Globus pallidus (tissue), 1 donor: ENCODE measurements at places on chromosomes 16 and 17.

- peak; percentile 45 for DNase-seq
These were observed 25.9 kb downstream of the GRIN2C start for GRCh38 chr17:74833501-74834377.

DNA sequence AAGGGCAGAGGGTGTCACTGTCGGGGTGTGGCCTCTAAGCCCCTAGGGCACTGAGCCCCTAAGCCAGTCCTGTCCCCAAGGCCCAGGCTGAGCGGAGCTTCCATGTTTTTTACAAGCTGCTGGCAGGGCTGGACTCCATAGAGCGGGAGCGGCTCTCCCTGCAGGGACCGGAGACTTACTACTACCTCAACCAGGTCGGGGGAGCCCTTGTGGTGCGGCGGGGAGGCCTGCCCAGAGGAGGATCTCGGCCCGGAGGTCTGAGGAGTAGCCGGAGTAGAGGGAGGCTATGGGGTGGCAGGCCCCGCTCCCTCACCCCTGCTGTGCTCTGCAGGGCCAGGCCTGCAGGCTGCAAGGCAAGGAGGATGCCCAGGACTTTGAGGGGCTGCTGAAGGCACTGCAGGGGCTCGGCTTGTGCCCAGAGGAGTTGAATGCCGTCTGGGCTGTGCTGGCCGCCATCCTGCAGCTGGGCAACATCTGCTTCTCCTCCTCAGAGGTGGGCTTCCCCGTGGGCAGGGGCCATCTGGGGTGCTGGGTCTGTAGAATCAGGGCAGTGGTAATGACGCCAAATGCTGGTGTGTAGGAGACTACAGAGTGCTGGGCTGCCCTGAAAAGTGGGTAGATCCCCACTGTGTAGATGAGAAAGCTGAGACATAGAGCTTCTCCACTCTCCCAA is 4.9 kb downstream of the MYO15B start:
- no peak for DNase-seq

DNA sequence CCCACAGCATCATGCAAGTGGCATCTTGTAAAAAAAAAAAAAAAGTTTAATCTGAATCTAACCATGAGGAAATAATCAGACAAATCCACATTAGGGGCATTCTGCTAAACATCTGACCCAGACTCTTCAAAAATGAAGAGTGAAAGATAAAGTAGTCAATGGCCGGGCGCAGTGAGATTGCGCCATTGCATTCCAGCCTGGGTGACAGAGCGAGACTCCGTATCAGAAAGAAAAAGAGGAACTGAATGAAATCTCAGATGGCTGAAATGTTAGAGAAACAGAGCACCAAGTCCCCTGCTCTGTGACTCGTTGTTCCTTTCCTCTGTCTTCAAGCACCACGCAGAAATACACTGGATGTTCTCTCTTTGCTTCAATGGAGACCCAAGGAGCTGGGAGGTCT is 12.7 kb upstream of the RNF135 start:
- no peak for DNase-seq

GRCh38 chr17:68455901-68456338 is 1.4 kb downstream of the WIPI1 start:
- DNase-seq: no peak

- DNase-seq: no peak
These were observed 1.7 kb downstream of the ADCY9 start for GRCh38 chr16:4114257-4115208.

- DNase-seq: no peak
These were observed 168.3 kb downstream of the SEC14L1 start for GRCh38 chr17:77308861-77309726.

- DNase-seq: no peak
These were observed 134.4 kb downstream of the SKAP1 start for GRCh38 chr17:48295362-48296288.

DNA sequence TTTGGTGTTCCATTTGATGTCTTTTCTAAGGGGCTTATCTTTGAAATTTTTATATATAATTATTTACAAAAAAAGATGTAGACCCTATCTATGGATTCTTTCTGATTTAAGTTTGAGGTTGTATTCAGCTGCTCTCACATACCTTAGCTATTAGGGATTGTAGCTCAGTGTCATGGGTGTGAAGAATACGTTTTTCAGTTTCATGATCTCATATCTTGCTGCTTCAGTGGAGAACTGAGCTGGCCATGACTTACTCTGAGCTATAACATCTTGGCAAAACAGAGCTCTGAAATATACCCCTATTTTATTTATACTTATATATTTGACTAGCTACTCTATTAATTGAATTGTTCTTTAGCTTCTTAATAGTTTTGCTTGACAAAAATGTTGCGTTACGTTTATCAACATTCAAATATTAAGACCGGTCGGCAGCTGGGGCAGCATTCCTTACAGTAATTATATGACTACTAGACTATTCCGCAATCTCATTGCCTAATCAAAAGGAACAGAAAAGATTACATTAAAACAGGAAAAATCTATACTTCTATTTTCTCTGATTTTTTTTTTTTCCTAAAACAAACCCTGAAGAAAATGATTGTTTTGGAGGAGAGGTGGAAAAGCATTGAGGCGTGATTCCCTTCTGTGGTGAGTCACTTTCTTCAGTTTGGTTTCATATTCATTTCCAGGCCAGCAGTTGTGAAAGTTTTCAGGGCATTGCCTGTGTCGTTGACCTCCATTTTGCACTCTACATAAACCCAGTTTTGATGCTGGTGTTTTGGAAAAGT is 24.1 kb upstream of the KRT24 start:
- no peak for DNase-seq

- peak; percentile 26 for DNase-seq
These were observed 2.4 kb downstream of the AMFR start for GRCh38 chr16:56422896-56423441.

GRCh38 chr17:57442914-57443571 is 186.7 kb downstream of the MSI2 start:
- peak; percentile 40 for DNase-seq

GRCh38 chr17:8696906-8697305 is 47.7 kb downstream of the CCDC42 start:
- DNase-seq: no peak

GRCh38 chr16:27737513-27737912 is 187.6 kb downstream of the KATNIP start:
- DNase-seq: no peak

DNA sequence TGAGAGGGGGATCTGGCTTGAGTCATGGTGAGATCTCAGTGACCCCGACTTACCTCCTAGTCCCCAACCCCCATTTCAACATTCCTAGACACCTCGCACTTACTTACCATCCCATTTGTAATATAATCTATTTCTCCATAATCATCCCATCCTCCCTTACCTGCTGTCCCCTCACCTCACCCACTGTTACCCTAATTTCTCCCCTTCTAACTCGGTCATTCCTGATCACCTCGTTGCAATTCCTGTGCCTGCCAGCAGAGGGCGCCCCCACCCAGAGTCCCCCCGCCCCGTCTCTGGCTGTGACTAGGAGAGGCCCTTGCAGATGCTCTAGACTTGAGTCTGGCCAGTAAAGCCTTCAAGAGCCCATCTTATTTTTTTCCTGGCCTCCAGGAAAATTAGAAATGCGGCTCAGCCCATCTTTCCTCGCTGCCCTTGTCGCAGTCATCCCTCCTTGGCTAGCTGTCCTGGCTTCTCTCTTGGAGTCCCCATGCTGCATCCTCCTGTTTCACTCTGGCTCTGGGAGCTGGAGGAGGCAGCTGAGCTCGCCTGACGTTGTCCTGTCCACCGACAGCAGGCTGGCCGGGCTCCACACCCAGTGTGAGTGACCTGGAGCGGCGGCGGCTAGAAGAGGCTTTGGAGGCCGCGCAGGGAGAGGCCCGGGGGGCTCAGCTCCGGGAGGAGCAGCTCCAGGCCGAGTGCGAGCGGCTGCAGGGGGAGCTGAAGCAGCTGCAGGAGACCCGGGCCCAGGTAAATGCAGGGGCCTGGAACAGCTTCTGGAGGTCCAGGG is 5.0 kb downstream of the TBKBP1 start:
- no peak for DNase-seq

DNA sequence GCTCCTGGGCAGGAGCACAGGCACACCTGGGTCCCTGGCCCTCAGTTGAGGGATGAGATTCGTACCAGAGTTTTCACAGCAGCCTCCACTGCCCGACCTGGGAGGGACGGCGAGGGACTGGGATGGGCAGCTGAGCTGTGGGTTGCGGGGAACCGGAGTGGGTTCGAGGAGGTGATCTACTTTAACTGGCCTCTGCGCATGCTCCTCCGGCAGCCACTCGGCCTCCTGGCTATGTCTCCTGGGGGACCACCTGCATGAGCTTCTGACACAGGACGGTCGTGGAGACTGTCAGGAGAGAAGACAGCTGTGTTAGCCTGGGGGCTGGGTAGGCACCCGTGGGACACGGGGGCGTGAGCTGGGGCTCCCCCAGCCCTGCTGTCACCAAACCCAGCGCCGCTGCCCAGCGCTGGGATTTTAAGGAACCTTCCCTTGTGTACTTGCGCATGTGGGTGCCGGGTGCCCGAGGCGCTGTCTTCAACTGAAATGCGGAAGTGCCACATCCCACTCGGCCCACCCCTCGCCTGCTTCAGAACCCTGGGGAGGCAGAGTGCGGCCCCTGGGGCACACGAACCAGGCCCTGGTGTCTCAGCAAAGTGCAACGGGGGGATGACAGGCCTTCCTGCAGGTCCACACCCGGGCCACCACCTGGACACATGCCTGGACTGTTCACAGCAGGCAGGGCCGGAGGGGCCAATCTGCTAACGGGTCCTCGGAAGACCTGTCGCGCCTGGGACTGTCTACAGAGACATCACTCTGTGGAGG is 36.4 kb downstream of the SLC7A5 start:
- DNase-seq: no peak

DNA sequence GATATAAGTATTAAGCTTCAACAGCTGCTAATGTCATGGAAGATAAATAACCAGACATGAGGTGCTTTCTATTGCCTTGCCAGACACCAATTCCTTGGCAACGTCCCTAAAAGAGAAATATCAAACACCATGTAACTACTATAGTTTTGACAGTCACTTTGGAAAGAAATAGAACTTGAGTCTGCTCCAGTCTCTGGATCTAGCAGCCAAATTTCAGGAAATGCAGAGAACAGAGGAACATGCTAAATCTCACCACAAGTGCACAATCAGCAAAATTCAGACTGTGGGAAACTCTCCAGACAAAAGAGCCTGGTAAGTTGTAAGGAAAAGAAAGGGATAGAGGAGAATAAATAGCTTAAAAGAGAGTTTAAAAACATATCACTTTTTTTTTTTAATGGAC is 28.4 kb upstream of the TANC2 start:
- no peak for DNase-seq

DNA sequence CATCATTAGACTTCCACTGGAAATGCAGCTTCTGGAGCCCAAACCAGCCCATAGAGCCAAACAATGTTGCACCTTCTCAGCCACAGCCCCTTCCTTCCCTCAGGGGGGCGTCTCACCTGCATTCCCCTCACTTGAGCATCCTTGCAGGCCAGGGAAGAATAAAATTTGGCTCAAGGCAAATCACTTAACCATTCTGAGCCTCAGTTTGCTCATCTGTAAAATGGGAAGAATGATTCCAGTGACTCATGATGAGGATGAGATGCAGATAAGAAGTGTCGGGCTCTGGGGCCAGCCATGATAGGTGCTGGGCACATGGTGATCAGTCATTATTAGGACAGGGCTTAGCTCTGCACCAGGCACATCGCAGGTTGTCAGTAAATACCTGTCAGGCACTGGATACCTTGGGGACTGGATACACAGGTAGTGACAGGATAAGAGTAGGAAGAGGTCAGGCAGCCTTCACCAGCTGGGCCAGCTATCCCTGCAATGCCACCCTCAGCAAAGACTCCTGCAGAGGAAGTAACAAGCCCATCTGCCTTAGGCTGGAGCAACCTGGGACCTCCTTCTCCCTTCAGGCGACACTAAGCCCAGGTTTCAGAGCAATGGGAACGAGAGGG is 208.0 kb upstream of the TNRC6C start:
- DNase-seq: no peak

DNA sequence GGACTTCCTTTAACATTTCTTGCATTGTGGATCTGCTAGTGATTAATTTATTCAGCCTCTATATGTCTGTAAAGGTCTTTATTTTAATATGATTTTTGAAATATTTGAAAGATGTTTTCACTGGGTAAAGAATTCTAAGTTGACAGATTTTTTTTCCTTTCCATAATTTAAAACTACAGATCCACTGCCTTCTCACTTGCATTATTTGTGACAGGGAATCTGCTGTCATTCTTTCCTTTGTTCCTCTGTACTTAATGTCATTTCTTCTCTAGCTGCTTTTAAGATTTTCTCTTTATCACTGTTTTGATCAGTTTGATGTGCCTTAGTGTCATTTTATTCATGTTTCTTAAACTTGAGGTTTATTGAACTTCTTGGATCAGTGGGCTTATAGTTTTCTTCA is 159.9 kb downstream of the CYB561 start:
- no peak for DNase-seq

GRCh38 chr16:53094013-53094630 is 39.3 kb downstream of the CHD9 start:
- DNase-seq: peak; percentile 51

DNA sequence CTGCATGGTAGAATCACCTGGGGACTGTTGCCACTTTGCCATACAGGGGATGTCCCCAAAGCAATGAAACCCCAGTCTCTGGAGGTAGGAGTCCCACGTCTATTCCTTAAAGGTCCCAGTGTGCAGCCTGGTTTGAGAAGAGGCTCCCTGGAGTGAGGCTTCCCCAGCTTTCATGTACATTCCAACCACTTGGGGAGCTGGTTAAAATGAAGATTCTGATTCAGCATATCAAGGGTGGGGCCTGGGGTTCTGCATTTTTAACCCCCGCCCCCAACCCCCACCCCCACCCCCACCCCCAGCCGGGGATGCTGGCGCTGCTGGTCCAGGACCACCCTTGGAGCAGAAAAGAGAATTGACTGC is 241.2 kb downstream of the FOXL1 start:
- no peak for DNase-seq

DNA sequence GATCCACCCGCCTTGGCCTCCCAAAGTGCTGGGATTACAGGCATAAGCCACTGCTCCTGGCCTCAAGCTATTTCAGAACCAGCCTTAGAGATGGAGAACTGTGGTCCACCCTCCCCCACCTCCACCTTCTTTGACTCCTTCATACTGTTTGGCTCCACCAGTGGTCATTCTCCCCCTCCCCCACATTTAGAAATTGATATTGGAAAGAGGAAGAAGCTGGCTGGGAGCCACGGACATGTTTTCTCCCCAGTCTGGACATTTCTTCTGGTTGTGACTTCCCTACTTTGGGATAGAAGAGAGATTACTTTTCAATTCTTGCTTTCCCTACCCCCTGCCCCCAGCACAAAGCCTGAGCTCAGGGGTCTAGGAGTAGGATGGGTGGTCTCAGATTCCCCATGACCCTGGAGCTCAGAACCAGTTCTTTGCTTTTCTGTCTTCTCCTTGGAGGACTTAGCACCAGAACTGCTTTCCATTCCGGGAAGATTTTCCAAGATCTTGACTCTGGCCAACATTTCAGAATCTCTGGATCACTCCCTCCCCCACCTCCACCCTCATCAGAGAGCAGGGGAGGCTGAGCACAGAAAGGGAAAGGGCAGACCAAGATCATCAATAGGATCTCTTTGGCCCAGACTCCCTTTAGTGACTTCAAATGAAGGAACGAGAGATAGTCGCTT is 16.3 kb downstream of the CAVIN1 start:
- no peak for DNase-seq
